Activated CD8-positive, alpha-beta memory T cell treated with anti-CD3 and anti-CD28 coated beads for 1 hour (primary cell): ENCODE measurements at places on chromosomes 3 and 15.
A peak's percentile ranks its signal among the peaks of the same experiment; 100 is the strongest.

- no peak for DNase-seq
Measured at GRCh38 chr3:15102836-15103235, 3.9 kb upstream of the RBSN start.

- DNase-seq = no peak
Measured at GRCh38 chr15:98689431-98689861, 41.1 kb downstream of the IGF1R start.

DNA sequence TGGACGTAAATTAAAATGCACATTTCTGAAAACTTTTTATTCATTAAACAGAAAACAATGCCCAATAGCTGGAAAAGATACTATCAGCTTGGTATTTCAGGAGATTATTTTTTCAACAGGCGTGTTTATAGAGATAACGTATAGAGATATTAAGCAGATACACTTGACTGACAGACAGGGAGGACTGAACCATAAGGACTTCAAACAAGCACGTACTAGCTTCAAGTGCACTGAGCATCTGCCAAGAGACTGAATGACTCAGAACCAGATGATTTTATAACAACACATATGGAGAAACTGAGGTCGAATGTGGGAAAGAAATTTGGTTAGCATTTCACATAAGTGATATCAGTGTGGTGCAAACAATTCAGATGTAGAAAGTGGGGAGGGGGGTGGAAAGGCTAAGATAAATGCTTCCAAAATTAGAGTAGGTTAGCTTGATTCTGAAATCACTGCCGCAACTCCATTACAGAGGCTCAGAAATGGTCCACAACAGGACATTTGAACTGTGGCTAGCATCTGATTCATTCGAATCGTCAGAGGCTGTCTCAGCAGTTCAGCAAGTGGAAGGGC, 103.5 kb downstream of the SEMA6D start:
- DNase-seq = no peak

- DNase-seq = no peak
Measured at GRCh38 chr3:143135150-143135549, 15.6 kb downstream of the CHST2 start.

GRCh38 chr15:77181305-77182074, 110.6 kb upstream of the TSPAN3 start:
- DNase-seq = peak; percentile 15

DNA sequence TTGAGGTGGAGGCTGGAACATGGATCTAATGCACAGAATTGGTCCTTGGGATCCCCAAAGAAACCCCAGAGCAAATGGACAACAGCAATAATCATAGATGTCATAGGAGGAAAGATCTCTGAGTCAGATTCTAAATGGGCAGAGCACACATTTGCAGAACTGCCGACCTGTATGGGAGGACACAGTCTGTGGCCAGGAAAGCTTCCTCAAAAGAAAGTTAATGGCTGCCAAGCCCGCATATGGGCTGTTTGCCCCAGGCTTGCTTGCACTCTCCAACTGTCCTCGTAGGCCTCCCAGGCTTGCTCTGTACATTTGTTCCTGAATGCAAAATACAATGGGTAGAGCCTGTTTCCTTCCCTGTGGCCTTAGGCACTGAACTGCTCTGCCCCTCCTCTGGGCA, 102.0 kb upstream of the PLXNA1 start:
- no peak for DNase-seq

DNA sequence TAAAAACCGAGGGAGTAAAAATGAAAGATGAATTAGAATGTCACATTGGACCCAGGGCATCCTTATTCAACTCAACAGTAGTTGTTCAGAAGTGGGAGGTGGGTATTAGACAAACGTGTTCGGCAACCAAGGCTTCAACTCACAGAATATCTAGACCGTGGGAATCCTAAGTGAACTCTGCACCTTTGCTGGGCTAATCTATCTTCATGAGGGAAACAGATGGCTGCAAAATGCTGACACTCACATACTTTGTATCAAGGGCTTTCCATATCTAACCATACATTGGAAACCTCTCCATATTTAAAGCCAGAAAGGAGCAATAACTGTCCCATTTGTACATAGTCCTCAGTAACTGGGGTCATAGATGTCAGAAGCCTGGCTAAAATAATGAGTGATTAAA, 20.9 kb downstream of the PLSCR1 start:
- DNase-seq = no peak

- DNase-seq = no peak
Measured at GRCh38 chr3:39294446-39295183, 14.8 kb upstream of the CX3CR1 start.

DNA sequence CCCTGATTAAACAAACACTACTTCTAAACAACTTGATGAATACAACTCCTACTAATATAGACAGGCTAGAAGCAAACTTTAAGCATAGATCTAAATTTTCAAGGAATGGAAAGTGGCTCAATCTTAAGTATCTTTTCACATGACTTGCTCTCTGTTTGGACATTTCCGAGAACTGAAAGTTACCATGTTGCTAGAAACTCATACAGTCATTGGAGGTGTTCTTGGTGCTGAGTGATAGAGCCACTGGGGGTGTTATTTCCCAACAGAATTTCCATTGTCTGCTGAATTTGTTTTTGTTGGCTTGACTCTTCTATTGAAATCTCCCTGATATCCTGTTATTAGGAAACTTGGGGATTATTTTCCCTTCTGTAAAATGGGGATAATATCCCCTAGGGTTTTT, 264.5 kb upstream of the RASGRP1 start:
- DNase-seq = no peak

DNA sequence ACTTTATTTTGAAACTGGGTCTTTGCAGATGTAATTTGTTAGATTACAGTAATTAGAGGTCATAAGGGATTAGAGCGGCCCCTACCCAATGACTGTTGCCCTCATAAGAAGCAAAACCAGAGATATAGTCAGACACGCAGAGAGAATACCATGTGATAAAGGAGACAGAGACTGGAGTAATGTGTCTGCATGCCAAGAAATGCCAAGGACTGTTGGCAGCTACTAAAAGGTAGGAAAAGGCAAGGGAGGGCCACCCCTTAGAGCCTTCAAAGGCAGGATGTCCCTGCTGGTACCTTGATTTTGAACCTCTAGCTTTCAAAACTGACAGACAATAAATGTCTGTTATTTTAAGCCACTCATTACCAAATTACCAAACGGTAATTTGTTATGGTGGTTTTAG, 548.2 kb downstream of the FHIT start:
- DNase-seq = no peak

GRCh38 chr15:70057931-70058641, 39.6 kb downstream of the TLE3 start:
- DNase-seq = no peak

GRCh38 chr3:65334045-65334665, 646.4 kb upstream of the ADAMTS9 start:
- DNase-seq = no peak

DNA sequence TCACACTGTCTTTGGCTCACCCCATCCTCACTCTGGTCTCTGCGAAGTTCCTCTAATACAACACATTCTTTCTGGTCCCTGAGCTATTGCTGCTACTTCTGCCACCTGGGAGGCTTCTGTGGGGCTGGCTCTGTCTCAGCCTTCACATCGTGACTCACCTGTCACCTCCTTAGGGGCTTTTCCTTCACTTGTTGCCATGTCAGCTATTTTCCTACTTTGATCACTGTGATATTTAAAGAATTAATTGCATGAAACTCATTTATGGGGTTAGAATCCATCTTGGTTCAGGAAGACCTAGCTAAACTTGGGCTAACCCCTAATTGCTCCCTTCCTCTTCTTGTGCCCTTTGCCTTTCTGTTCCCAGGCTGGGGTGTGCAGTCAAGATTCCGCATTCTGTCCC, 346.9 kb downstream of the WDR72 start:
- DNase-seq = no peak

DNA sequence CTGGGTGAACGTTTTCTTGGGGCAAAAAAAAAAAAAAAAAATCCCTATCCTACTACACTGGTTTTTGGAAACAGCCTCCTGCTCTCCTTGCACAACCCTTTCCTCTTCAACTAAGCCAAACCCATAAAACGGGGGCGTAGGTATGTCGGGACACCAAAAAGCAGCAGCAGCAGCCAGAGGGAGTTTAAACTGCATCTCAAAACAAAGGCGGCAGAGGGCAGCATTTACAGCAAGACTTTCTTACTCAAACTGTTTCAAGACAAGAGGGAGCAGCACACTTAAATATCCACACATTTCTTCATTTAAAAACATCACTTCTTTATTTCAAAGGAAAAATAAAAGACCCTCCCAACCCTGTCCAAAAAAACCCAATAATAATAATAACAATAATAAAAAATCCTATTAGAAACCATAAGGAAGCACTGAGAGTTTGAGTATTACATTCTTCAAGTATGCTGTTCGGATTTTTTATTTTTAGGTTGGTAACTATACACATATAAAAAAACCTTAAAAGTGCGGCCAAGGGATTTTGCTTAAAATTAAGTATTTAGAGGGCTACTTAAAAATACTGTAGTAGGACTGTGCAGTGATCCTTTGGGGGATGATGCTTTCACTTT, 43.9 kb upstream of the PLXND1 start:
- peak; percentile 22 for DNase-seq

DNA sequence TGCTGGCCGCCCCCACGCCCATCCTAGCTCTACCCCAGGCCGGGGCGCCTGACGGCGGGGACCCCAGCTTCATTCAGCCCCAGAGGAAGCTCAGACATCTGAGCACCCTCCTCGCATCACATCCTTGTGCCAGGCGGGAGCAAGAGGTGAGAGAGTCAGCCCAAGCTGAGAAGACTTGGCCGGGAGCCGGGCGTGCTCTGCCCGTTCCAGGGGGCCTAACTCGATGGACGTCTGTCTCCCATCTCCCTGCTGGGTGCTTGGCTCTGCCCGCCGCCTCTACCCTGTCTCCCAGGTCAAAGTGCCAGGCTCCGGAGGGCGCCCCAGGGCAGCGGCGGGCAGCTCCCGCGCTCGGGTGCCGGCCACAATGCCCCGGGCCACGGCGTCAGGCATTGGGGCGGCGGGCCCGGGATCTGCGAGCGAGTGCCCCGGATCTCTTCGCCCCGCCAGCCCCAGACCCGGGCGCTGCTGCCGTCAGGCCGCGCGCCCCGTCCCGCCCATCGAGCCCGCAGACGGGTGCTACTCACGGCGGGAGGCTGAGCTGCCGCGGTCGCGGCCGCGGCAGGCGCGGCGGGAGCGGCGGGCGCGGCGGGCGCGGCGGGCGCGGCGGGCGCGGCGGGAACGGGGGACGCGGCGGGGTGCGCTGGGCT, 388 bp downstream of the DAPK2 start:
- peak; percentile 18 for DNase-seq

DNA sequence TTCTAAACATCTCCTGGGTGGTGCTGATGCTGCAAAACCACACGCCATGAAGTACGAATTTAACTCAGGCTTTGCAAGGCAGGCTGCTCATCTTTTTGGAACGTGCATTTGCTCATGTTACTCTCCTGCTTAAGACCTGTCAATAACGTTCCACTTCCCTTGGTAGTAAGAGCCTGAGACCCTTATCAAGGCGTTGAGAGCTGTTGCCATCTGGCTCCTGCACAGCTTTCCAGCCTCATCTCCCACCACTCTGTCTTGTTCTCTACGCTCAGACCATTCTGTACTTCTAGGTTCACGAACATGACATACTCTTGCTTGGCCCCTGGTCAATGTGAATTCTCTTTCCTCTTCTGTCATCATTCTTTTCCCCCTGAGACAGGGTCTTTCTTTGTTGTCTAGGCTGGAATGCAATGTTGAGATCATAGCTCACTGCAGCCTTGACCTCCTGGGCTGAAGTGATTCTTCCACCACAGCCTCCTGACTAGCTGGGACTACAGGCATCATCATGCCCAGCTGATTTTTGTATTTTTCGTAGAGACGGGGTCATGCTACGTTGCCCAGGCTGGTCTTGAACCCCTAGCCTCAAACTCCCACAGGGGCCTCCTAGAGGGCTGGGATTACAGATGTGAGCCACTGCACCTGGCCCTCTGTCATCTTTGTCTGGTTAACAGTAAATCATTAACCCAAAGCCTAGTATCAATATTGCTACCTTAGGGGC, 202.8 kb downstream of the CADPS start:
- DNase-seq = no peak

- DNase-seq = no peak
Measured at GRCh38 chr3:66041116-66041515, 2.4 kb upstream of the MAGI1 start.

DNA sequence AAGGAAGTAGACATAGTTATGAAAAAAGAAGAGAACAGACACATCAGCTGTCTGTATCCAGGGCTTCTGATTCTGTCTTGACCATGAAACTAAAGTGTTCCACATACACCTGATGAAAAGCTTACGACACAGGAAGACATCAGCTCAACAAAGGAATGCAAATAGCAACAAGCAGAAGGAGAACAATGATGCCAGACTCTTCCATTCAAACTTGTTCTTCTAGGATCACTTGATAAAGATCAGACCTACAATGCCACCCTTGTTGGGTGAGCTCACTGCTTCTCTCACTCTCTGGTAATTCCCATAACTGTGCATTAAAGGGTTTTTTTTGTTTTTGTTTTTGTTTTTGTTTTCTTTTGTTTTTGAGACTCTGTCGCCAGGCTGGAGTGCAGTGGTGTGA, 49.7 kb downstream of the GATM start:
- DNase-seq = no peak

- no peak for DNase-seq
Measured at GRCh38 chr15:52784799-52785671, 5.1 kb downstream of the ONECUT1 start.

DNA sequence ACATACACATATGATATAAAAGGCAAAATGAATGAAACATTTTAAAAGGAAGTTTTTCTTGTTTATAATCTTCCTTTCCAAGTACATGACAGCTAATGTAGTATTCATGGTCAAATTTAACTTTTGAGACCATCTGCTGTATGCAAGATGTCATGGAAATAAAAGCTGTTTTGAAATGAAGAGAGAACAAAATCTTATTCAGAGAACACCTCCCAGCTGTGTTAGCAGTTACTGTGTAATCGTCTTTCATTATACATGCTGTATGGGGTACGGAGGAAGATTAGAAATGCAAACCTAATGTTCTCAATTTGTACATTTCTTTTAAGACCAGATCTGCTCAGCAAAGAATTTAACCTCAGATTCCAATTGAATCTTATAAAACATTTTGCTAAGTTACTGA, 1182.3 kb downstream of the OTOL1 start:
- DNase-seq = no peak

- DNase-seq = no peak
Measured at GRCh38 chr15:37693926-37694325, 240.5 kb upstream of the TMCO5A start.
